ENCODE measurements at places on chromosomes 3 and 15.

DNA sequence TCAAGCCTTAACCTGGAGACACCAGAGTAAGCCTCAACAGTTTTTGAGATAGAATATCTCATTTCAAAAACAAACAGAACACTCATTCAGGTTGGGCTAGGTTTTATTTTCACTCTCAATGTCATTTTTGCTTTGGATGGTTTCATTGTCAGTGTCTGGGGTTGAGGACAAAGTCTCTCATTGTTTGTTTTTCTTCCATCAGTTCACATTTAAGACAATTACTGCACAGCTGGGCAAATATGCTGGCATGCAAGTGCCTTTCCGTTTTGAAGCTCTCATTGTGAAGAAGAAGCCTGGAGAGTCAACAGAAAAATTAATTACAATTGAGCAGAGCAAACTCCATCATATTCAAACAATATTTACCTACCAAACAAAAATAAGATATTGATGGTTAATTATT is 1050.0 kb downstream of the TBL1XR1 start:
- no peak for DNase-seq

GRCh38 chr3:183267140-183267539 is 14.1 kb downstream of the B3GNT5 start:
- no peak for DNase-seq

DNA sequence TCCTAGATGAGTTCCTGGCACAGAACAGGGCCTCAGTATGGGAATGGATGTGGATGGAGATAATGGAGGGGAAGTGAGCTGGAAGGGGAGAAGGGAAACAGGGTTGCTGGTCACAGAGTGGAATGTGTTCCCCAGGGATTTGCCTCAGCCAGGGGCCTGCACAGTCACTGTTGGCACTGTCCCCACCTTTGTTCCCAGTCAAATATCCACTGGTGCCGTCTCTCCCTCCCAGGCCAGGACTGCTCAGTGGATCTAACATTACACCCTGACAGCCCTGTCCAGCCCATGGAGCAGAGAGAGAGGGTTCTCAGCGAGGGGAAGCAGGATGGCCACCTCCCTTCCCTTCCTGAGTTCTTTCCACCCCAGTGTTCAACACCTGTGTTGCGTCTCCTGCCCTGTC is 1.5 kb upstream of the PPP1R2 start:
- DNase-seq = no peak

GRCh38 chr15:39898317-39898716 is 21.7 kb downstream of the GPR176 start:
- no peak for DNase-seq
